T-helper 17 cell (primary cell): ENCODE measurements at places on chromosomes 7 and 10.

DNA sequence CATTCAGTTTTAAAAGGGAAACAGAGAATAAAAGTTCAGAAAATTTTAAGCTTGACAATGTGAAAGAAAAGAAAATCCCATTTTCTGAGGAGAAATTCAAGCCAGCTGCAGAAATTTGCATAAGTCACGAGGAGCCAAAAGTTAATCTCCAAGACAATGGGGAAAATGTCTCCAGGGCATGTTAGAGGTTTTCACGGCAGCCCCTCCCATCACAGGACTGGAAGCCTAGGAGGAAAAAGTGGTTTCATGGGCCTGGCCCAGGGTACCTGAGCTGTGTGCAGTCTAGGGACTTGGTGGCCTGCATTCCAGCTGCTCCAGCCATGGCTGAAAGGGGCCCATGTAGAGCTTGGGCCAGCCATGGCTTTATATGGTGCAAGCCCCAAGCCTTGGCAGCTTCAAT, 59.6 kb upstream of the NXPH1 start:
- H3K4me1 ChIP-seq, result no peaks in the 10 kb centered on the region
- H3K27ac ChIP-seq, result no peak overlapping the region
- no peak overlapping the region for H3K4me3 ChIP-seq

GRCh38 chr7:47190462-47190861, 391.4 kb downstream of the TNS3 start:
- no peak overlapping the region for H3K4me3 ChIP-seq
- no peaks in the 10 kb centered on the region for H3K36me3 ChIP-seq
- H3K4me1 ChIP-seq, result no peaks in the 10 kb centered on the region
- DNase-seq, result no peak
- H3K27ac ChIP-seq, result no peak overlapping the region
- H3K27me3 ChIP-seq, result no peaks in the 10 kb centered on the region

DNA sequence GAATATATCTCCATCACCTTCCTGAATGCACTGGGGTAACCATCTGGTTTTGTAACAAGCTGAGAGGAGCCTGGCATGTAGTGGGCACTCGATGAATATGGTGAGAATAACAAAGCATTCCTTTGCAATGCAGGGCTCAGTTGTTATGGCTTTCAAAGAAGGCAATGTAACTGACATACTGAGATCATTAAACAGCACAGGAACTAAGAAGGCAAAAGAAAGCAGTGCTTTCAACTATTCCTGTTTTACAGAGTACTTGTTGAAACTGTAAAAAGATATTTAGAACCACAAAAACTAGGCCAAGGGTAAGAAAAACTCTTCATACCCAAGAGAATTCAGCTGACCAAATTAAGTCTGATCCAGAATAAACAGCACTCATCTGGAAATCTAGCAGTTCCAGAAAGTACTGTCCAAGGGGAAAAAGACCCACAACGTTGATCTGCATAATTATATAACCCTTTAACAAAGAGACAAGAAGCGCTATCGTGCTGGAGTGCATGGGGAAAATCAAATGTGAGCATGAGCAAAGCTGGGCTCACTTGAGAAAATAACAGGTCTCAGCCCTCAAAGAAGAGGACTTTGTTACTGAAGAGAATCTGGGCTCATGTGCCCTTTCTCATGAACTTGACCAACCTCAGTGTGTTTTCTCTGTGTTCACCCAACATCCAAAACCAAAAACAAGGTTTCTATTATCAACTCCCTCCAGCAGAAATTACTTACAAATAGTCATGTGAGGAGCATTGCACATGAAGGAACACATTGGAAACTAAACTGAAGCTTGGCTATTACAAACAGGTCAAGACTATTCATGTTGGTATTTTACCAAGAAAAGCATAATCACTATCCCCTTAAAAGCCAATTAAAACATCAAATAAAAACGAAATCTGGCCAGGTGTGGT, 116.2 kb downstream of the AVL9 start:
- peaks cover 3% of the 10 kb centered on the region for H3K4me1 ChIP-seq
- H3K27ac ChIP-seq, result no peak overlapping the region
- DNase-seq, result no peak
- no peaks in the 10 kb centered on the region for H3K27me3 ChIP-seq

- no peak for DNase-seq
- H3K36me3 ChIP-seq, result no peaks in the 10 kb centered on the region
- no peaks in the 10 kb centered on the region for H3K4me1 ChIP-seq
- H3K27ac ChIP-seq, result no peak overlapping the region
Observed at GRCh38 chr7:146290746-146291145, 174.1 kb downstream of the CNTNAP2 start.

- DNase-seq, result no peak
- peaks cover 5% of the 10 kb centered on the region for H3K27me3 ChIP-seq
- no peak overlapping the region for H3K27ac ChIP-seq
- peaks cover 3% of the 10 kb centered on the region for H3K4me1 ChIP-seq
- H3K4me3 ChIP-seq, result no peak overlapping the region
Observed at GRCh38 chr7:6320791-6321190, 48.4 kb upstream of the CYTH3 start.

DNA sequence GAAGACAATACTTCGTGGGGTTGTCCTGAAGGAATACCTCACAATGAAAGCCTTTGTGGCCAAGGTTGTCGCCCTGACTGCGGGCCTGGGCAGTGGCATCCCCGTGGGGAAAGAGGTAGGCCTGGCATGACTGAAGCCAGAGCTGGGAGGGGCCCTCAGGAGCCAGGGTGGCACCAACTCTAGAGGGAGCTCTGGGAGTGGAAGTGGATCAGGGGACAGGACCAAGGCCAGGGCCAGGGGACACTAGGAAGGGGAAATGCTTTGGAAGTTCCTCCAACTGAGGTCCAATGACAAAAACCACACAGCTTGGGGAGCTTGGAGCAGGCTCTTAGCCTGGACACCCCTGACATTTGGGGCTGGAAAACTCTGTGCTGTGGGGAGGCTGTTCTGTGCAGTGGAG, 5.8 kb downstream of the CLCN1 start:
- DNase-seq, result no peak
- peaks cover 13% of the 10 kb centered on the region for H3K27me3 ChIP-seq
- peaks cover 13% of the 10 kb centered on the region for H3K4me1 ChIP-seq
- peaks cover 2% of the 10 kb centered on the region for H3K36me3 ChIP-seq
- H3K4me3 ChIP-seq, result no peak overlapping the region

DNA sequence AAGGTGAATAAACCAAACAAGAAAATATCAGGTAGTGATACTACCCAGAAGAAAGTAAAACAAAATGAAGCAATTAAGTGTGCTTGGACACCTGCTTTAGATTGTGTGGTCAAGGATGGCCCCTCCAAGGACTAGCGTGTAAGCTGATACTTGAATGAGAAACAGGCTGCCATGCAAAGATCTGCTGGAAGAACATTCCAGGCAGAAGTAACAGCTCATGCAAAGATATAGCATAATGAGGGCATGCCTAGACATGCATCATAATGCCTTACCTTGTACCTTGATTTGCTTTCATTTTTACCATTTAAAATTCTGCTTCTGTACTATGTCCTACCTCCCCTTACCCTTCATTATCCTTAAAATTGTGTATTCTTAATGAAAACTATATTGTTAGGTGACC, 74.8 kb upstream of the HDAC9 start:
- no peak overlapping the region for H3K4me3 ChIP-seq
- H3K27ac ChIP-seq, result no peak overlapping the region
- H3K36me3 ChIP-seq, result no peaks in the 10 kb centered on the region
- H3K4me1 ChIP-seq, result peaks cover 3% of the 10 kb centered on the region
- no peaks in the 10 kb centered on the region for H3K27me3 ChIP-seq
- DNase-seq, result no peak

DNA sequence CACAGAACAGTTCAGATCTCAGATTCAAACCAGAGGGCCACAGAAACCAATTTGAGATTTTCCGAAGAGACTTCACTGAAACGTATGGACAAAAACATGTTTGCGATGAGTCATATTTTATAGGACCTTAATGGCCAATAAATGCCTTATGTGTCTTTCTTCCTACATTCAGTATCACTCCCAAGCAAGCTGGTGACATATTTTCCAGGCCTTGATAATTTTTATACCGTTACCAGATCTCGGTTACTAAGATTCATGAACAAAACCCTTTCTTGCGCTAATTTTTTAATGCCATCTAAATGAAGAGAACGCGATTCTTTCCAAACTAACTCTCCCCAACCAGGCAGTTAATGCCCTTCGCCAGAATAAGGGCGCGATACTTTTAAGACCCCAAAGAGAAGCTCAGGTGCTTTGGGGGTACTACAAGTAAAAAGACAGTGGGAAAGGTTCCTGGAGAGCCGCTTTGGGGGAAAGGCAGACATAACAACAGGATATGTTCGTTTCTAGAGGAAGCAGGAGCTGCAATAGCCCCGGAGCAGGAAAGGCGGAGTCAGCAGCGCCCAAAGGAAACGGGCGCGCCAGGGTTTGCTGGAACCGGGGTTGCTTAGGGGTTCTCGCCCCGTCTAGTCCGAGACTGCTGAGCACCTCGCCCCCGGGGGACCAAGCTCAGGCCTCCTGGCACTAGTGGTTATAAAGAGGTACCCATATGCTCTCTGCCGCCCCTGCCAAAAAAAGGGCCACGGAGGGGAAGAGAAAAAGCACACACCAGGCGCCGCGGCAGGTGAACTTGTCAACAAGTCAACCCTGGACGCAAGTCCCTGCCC, 884 bp downstream of the ICA1 start:
- H3K36me3 ChIP-seq, result no peaks in the 10 kb centered on the region
- peaks cover 5% of the 10 kb centered on the region for H3K4me1 ChIP-seq
- DNase-seq, result no peak
- no peak overlapping the region for H3K27ac ChIP-seq
- peak overlapping the region; percentile 85 for H3K4me3 ChIP-seq

DNA sequence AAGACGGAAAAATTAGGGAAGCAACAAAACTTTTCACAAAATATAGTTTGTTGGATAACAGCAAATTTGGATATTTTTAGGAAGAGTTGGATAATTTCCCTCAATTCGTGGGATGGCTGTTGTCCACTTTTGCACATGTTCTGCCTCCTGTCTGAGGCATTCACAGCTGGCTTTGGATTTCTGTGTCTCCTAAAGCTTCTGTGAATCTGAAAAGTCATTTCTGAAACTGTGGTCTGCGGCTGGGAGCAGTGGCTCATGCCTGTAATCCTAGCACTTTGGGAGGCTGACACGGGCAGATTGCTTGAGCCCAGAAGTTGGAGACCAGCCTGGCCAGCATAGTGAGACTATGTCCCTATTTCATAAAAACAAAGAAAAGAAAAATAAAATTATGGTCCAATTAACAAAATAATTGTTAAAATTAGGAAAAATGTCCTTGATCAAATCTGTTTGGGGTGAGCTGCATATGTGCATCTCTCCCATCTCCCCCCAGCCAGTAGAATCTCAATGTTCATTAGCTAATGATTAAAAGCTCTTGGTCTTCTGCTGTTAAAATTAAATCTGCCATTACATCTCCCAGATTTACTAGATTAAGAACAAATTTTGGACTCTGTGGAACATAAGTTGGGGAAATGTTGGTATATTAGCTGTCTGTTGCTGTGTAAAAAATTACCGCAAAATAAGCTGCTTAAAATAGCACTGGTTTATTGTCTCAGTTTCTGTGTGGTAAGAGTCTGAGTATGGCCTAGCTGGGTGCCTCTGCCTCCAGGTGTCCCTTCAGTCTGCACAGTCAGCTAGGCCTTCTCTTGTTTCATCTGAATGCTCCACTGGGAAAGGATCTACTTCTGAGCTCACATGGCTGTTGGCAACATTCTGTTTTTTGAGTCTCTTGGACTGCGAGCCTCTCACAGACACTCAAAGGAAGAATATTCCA, 332.0 kb upstream of the FZD1 start:
- H3K4me1 ChIP-seq, result no peaks in the 10 kb centered on the region
- H3K27ac ChIP-seq, result no peak overlapping the region
- no peak for DNase-seq
- H3K4me3 ChIP-seq, result no peak overlapping the region
- no peaks in the 10 kb centered on the region for H3K36me3 ChIP-seq

GRCh38 chr7:81260152-81260551, 341.3 kb upstream of the SEMA3C start:
- H3K36me3 ChIP-seq, result no peaks in the 10 kb centered on the region
- no peak overlapping the region for H3K27ac ChIP-seq
- no peaks in the 10 kb centered on the region for H3K4me1 ChIP-seq
- DNase-seq, result no peak
- no peaks in the 10 kb centered on the region for H3K27me3 ChIP-seq
- no peak overlapping the region for H3K4me3 ChIP-seq

DNA sequence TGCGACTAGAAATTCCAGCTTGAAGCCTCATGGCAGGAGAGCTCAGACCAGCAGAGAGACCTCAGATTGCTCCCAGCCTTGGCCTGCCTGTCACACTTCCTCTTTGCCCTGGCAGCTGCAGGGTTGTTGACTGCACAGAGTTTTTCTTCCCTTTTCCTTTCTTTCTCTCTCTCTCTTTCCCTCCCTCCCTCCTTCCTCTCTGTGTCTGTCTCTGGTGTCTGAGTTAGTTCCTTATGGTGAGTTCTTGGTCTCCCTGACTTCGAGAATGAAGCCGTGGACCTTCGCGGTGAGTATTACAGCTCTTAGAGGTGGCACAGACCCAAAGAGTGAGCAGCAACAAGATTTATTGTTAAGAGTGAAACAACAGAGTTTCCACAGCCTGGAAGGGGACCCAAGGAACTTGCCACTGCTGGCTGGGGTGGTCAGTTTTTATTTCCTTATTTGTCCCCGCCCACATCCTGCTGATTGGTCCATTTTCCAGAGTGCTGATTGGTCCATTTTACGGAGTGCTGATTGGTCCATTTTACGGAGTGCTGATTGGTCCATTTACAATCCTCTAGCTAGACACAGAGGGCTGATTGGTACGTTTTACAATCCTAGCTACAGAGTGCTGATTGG, 266.3 kb downstream of the RPS24 start:
- H3K4me1 ChIP-seq, result peaks cover 14% of the 10 kb centered on the region
- no peaks in the 10 kb centered on the region for H3K27me3 ChIP-seq
- no peaks in the 10 kb centered on the region for H3K36me3 ChIP-seq
- H3K27ac ChIP-seq, result no peak overlapping the region
- H3K4me3 ChIP-seq, result no peak overlapping the region

DNA sequence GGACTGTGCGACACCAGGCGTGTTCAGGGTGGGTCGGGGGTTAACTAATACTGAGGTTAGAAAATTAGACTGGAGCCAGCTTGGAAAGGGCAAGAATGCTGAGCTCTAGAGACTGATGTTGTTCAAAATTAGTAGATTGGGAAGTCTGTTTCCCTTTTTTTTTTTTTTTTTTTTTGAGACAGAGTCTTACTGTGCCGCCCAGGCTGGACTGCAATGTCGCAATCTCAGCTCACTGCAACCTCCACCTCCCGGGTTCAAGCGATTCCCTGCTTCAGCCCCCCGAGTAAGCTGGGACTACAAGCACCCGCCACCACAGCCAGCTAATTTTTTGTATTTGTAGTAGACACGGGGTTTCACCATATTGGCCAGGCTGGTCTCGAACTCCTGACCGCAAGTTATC, 2.7 kb upstream of the CPVL start:
- DNase-seq, result no peak
- H3K27ac ChIP-seq, result no peak overlapping the region
- no peak overlapping the region for H3K4me3 ChIP-seq
- H3K36me3 ChIP-seq, result peaks cover 4% of the 10 kb centered on the region

GRCh38 chr10:113651021-113651420, 12.8 kb downstream of the NRAP start:
- no peaks in the 10 kb centered on the region for H3K4me1 ChIP-seq
- H3K27ac ChIP-seq, result no peak overlapping the region

DNA sequence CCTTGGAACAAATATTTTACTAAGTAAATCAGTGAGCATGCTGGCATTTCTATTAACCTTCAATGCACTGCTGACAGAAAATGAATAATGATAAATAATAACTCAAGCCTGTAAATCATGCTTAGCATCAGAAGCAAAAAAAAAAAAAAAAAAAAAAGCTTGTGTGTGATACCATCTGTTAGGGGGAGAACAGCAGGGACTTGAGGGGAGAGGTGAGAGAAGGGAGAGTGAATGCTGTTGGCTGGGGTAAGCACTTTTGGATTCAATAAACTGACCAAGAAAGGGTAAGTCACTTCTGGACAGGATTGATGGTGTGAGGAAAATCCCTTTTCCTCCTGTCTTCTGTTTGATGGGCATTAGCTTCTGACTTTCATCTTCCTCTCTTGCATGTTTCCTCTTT, 996.4 kb downstream of the KCNMA1 start:
- no peaks in the 10 kb centered on the region for H3K36me3 ChIP-seq
- DNase-seq, result no peak
- no peak overlapping the region for H3K4me3 ChIP-seq
- H3K27me3 ChIP-seq, result no peaks in the 10 kb centered on the region
